PC-9 (cell line): ENCODE measurements at places on chromosomes 3 and 15.

DNA sequence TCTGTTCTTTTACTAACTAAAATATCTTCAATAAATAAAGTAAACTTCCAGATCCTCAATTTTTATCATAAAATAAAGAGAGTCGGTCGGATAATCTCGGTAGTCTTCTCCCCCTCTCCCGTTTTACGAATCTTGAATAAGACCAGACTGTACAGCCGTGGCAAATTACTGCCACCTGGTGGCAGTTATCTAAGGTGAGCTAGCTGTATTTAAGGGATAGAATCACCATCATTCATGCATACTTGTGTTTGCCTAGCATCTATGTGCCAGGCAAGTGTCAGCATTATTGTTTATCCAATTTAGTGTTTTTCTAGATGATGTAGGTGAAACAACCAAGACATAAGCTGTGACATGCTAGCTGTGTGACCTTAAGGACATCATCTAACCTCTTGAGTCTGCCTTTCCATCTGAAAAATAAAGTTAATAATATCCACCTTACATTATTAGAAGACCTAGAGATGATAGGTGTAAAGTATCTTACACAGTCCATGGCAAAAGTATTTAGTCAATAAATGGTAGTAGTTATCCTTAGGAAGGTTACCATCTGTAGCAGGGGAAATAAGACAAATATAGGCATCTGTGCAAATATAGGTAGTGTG, 21.3 kb downstream of the DUT start:
- DNase-seq = peak; percentile 61

DNA sequence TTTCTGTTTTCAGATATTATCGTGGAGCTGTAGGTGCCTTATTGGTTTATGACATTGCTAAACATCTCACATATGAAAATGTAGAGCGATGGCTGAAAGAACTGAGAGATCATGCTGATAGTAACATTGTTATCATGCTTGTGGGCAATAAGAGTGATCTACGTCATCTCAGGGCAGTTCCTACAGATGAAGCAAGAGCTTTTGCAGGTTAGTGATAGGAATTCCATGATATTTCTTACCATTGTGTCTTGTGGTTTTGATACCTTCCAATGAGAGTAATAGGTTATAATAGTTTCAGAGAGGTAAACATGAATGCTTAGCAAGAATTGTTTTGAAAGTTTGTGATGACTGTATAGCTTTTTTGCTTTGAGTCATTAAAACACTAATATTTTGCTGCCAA, 8.5 kb downstream of the RAB11A start:
- no peak for DNase-seq

DNA sequence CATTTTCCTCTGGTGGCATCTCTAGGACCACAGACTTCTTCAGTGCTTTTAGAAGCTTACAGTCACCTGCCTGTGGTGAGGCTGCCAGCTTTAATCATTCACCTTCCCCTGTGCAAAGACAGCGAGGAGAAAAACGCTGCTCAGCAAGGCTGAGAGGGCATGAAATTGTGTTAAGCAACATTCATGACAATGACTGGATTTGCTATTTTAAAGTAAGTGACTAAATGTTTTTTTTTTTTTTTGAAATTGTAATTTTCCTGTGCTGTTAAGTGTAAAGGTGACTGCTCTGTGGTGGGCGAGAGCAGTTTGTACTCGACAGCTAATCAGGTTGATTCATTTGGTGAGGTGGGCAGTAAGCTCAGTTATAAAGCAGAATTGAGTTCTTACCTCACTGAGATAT, 240.4 kb downstream of the NSUN3 start:
- DNase-seq = no peak

DNA sequence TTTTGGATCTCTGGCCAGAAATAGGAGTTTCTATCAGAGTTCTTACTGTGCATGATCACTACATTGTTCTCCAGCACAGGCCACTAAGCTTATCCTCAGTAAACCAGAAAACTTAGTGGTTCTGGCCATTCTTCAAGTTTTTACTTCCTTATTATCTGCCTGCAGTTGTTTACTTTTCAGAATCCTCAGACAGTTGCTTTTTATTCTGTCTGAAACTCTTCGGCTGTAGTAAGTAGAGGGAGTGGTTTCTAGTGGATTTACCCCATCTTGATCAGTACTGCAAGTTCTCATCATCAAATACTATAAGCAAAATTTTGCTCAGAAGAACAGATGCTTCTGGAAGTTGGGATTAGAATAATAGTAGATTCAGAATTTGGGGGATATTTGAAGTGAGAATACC, 193.0 kb upstream of the RARB start:
- DNase-seq = no peak

GRCh38 chr3:156291272-156292123, 171.1 kb downstream of the KCNAB1 start:
- DNase-seq = no peak

DNA sequence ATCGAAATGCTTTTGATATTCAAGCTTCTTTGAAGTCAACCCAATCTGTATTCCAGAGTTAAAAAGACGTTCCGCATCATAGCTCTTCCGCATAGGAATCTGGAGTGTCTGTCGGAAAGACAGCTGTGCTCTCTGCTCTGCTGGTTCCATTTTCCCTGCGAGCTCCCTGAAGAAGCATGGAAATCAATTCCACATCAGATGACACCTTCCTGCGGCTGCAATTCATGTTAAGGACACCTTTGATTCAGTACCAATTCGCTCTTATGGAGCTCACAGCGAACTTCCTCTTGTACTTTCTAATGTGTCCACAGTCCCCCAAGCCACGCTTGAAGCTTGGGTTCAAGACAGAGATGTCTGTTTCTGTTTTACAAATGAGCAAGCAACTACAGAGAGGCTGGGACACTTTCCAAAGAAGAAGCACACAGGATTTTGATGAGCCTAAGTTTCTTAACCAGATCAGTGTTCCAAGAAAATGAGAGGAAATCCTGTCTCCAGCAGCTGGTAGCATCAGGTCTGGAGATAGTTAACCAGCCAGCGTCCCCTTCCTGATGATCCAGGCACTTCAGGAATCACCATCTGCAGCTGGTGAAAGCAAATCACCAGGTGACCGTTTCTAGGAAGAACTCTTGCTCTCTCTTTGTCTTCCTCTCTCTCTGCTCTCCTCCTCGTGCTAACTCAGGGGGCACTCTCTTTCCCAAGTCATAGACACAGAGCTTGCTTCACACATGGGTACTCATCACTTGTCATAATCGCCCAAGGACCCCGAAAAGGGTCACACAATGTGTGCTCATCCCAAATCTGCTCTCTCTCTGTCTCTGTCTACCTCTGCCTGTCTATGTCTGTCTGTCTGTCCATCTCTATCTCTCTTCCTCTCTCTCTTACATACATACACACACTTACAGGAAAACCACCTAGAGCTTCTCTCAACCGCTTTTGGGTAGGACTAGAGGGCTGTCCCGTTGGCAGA, 281.8 kb downstream of the FAM43A start:
- DNase-seq = no peak

DNA sequence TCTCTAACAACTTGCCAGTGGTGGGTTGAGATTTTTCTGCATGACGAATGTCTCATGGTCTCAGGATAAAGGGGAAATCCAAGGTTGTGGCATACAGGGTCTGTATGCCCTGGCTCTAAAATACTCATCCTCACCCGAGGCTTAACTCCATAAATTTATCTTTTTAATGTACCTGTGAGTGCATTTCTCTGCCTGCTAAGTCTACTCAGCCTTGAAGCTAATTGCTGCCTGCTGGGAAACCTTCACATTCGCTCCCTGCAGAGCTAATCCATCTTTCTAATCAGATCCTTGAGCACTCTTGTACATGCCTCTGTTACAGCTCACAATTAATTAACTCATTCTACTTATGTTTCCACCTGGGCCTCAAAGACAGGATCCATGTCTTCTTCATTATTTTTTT, 93.8 kb downstream of the CMSS1 start:
- no peak for DNase-seq

DNA sequence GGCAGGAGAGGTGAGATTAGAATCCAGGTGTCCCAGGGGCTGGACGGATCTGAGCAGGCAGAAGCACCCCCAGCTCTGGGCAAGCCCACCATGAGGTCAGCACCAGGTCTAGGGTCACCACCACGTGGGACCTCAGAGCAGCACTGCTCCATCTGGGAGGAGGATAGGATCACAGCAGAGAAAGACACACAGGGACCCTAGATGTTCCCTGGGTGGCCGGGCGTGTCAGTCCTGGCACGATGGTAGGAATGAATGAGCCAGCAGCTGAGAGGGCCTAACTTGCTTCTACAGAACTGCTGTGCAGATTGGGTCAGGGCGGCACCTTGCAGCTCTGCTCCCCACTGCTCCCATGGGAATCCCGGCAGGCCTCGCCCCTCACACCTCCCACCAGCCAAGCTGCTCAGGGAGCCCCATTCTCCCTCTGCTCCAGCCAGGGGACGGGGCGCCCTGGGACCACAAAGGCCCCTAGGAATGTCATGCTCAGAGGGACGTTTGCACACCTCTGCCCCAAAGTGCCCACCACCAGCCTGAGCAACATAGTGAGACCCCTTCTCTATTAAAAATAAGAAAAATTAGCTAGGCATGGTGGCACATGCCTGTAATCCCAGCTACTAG, 66.3 kb downstream of the ZNF445 start:
- no peak for DNase-seq
